H9 (cell line): ENCODE measurements at places on chromosomes 16 and 17. TPM values are rescaled to one million over a fixed set of nuclear protein-coding genes. Genes with fewer than 3 reads are reported as not detected.

DNA sequence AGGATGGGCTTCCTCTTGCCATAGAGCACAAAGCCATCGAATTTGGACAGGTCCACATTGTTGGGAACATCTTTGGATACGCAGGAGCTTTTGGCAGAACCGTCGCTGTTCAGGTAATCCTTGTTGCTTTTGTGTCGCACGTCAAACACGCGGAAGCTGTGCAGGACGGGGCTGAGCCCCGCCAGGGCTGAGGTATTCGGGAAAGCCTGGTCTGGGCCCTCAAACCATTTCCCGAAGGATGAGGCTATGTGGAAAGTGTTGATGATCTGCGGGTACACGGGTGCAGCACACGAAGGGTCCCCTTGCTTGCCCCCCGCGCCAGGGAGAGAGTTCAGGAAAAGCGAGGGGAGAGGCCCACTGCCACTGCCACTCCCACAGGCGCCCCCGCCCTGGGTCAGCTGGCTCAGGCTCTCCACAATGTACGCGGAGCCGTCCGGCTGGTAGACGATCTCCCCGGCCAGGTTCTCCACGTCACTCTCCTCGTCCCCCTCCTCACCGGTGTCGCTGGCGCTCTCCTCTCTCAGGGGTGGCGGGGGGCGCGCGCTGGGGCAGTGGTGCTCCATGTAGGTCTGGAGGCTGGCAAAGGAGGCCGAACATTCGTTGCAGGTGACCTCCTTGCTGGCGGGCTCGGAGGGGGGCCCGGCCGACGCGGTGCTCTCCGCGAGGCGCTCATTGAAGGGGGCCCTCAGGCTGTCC lies 88.5 kb downstream of the ZFHX3 start:
- H3K4me1 ChIP-seq: no peaks in the 10 kb centered on the region
- no peak overlapping the region; the same call in 2 of the 3 replicates for H3K4me3 ChIP-seq
- H3K36me3 ChIP-seq: no peaks in the 10 kb centered on the region
- H3K27me3 ChIP-seq: no peaks in the 10 kb centered on the region; the same call in 1 of the 2 replicates
- H3K27ac ChIP-seq: no peak overlapping the region

DNA sequence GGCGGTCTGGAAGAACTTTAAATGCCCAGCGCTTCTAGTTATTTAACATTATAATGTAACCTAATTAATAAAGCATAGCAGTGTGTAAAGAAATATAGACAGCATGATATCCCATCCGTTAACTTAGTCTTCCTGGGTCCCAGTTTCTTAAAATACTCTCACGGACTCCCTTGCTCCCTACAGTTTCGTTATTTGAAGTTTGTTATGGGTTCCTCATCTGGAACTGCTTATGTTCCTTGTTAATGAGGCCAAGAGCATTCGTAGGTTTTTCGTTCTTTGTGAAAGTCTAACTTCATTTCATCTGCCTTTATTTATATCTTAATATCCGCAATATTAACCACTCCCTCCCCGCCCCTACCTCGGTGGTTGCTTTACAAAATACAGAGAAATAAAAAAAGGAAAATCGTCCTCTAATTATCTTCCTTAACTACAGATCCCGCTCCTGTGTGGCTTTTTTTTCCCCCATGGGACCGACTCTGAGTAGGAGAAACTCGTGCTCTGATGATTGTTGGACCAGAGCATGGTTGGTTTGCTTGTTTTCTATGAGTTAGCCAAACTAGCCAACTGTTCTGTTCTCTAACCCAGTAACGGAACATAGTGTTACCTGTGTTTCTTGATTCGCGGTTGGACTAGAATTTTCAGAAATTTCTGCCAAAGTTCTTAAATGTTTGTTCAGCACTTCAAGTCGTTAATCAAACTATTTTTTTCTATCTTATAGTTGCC lies 863 bp downstream of the ADPRM start:
- DNase-seq: no peak
- H3K4me3 ChIP-seq: peak overlapping the region; percentile 97
- H3K4me1 ChIP-seq: no peaks in the 10 kb centered on the region
- H3K27ac ChIP-seq: peak overlapping the region; percentile 74
- no peaks in the 10 kb centered on the region for H3K27me3 ChIP-seq

GRCh38 chr17:8506145-8506544 lies 70.5 kb downstream of the NDEL1 start:
- H3K4me3 ChIP-seq: no peak overlapping the region
- peaks cover 39% of the 10 kb centered on the region for H3K36me3 ChIP-seq
- no peak for DNase-seq
- no peaks in the 10 kb centered on the region for H3K27me3 ChIP-seq
- no peaks in the 10 kb centered on the region for H3K4me1 ChIP-seq

DNA sequence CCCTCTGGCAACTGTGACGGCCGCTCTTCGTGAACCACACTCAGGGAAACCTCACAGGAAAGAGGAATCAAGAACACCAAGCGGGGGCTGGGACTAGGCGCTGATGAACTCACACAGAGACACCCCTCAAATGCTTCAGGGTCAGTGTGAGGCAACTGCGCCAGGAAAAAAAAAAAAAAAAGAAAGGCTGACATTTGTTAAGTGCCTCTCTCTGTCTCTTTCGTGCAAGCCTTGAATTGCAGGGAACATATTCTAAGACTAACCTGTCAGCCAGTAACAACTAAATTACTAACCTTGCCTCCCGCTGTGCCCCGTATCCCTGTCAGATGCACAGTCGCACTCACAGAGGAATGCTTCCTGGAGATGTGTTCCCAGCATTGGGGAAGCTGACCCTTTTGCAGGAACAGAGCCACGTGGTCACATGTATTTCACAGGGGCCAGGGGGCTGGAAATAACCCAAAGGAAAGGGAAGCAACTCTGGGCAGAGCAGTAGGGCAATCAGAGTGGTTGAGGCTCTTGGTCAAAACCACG lies 247.8 kb downstream of the XYLT1 start:
- no peaks in the 10 kb centered on the region for H3K27me3 ChIP-seq
- no peak for DNase-seq
- peaks cover 8% of the 10 kb centered on the region; the same call in 1 of the 2 replicates for H3K4me1 ChIP-seq

- H3K27me3 ChIP-seq: no peaks in the 10 kb centered on the region
- no peaks in the 10 kb centered on the region for H3K36me3 ChIP-seq
- no peak overlapping the region for H3K27ac ChIP-seq
- H3K4me1 ChIP-seq: no peaks in the 10 kb centered on the region
These were observed 55.8 kb downstream of the MYH13 start for GRCh38 chr17:10316801-10317542.

DNA sequence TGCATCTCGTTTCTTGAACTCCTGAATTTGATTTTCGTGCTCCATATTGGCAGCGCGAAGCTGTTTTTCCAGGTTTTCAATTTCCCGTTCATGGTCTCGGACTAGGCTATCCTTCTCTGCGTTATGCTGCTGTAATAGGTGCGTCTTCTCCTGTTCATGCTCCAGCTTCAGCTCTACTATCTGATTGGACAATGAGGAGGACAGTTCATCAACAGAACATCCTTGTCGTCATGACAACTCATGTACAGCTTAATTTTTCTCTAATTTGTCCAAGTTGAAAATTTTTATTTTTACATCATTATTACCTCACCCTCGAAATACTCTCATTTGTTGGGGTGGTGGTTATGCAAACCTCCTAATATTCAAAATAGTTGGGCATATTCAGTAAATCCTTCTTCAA lies 289.8 kb downstream of the CEP112 start:
- H3K4me1 ChIP-seq: peaks cover 2% of the 10 kb centered on the region; the same call in 1 of the 2 replicates
- H3K4me3 ChIP-seq: no peak overlapping the region
- no peaks in the 10 kb centered on the region for H3K27me3 ChIP-seq
- no peak for DNase-seq
- H3K36me3 ChIP-seq: no peaks in the 10 kb centered on the region

GRCh38 chr16:56935201-56935600 lies 3.3 kb downstream of the HERPUD1 start:
- H3K4me1 ChIP-seq: peaks cover 3% of the 10 kb centered on the region; the same call in 1 of the 2 replicates
- H3K4me3 ChIP-seq: no peak overlapping the region
- H3K27me3 ChIP-seq: no peaks in the 10 kb centered on the region
- H3K36me3 ChIP-seq: peaks cover 55% of the 10 kb centered on the region
- no peak overlapping the region for H3K27ac ChIP-seq

- DNase-seq: no peak
- no peak overlapping the region for H3K27ac ChIP-seq
- no peaks in the 10 kb centered on the region for H3K27me3 ChIP-seq
- no peak overlapping the region for H3K4me3 ChIP-seq
- H3K4me1 ChIP-seq: no peaks in the 10 kb centered on the region
- H3K36me3 ChIP-seq: no peaks in the 10 kb centered on the region; the same call in 2 of the 3 replicates
These were observed 316.1 kb upstream of the IRX3 start for GRCh38 chr16:54602666-54603065.

- no peak overlapping the region for H3K27ac ChIP-seq
- peaks cover 84% of the 10 kb centered on the region for H3K36me3 ChIP-seq
- H3K4me3 ChIP-seq: peak overlapping the region; percentile 58
- H3K4me1 ChIP-seq: no peaks in the 10 kb centered on the region
These were observed 4.3 kb upstream of the POLG2 start for GRCh38 chr17:64500862-64501765.

Gene GNAO1
- 16.9 and 17.0 TPM in 2 replicates for total RNA-seq

- no peak overlapping the region for H3K27ac ChIP-seq
- no peaks in the 10 kb centered on the region for H3K4me1 ChIP-seq
- H3K27me3 ChIP-seq: no peaks in the 10 kb centered on the region
- no peak overlapping the region for H3K4me3 ChIP-seq
These were observed 51.8 kb downstream of the SOCS3 start for GRCh38 chr17:78307887-78308638.

Gene HEXIM2
- 12.5 and 16.1 TPM in 2 replicates for total RNA-seq

DNA sequence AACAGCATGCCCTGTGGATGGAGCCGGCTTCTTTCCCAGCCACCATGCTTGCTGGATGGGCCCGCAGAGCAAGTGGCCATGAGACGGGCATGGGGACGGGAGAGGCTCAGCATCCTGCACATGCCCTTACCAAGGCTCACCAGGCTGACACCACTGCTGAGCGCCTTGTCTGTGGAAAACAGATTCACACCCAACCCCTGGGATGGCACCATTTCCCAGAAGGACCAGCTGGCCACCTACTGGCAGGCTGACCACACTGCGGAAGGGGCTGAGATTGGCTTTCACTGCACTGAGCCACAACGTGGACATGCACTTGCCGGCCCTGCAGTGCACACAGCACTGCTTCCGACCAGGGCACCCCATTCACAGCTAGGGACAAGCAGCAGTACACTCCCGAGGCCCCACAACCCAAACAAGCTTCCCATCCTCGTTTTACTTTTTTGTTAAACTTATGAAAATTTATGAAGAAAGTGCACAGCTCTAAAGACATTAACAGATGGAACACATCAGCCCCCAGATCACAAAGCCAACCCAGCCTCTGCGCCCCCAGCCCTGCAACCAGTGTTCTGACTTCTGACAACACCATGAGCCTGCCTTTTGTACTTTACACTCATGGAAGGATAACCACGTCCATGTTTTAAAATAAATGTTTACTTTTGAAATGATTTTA lies 13.9 kb upstream of the KRTAP17-1 start:
- no peaks in the 10 kb centered on the region for H3K27me3 ChIP-seq
- no peak overlapping the region for H3K4me3 ChIP-seq
- H3K27ac ChIP-seq: no peak overlapping the region
- no peaks in the 10 kb centered on the region for H3K4me1 ChIP-seq
- no peaks in the 10 kb centered on the region for H3K36me3 ChIP-seq

DNA sequence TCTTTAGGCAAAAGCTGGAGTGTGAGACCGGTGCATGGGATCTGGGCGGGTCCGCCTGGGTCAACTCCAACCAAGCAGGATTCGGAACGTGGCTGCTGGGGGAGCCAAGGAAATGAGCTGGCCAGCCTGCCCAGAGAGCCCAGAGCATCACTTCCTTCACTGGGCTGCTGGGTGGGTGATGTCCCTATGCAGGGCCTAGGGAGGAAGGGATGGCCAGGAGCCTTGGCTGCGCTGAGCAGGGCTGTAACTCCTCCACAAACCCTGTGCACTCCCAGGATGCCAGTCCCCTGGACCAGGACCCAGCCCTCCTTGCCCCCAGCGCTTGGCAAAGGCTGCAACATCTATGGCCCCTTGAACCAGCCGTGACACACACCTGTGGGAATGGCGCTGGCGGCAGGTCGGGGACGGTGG lies 138.4 kb downstream of the RAB11FIP4 start:
- no peak overlapping the region for H3K4me3 ChIP-seq
- no peaks in the 10 kb centered on the region for H3K4me1 ChIP-seq
- H3K36me3 ChIP-seq: peaks cover 26% of the 10 kb centered on the region
- no peaks in the 10 kb centered on the region for H3K27me3 ChIP-seq
- no peak for DNase-seq

Gene HOXB1
- total RNA-seq: not detected in 2 replicates
